ENCODE measurements at places on chromosomes 16 and 17. TPM values are rescaled to one million over a fixed set of nuclear protein-coding genes. Genes with fewer than 3 reads are reported as not detected.

- peak; percentile 79 for DNase-seq
- H3K36me3 ChIP-seq, result no peaks in the 10 kb centered on the region
- no peaks in the 10 kb centered on the region for H3K27me3 ChIP-seq
- H3K4me3 ChIP-seq, result no peak overlapping the region
Measured at GRCh38 chr16:68040506-68041288, 17.6 kb downstream of the DUS2 start.

DNA sequence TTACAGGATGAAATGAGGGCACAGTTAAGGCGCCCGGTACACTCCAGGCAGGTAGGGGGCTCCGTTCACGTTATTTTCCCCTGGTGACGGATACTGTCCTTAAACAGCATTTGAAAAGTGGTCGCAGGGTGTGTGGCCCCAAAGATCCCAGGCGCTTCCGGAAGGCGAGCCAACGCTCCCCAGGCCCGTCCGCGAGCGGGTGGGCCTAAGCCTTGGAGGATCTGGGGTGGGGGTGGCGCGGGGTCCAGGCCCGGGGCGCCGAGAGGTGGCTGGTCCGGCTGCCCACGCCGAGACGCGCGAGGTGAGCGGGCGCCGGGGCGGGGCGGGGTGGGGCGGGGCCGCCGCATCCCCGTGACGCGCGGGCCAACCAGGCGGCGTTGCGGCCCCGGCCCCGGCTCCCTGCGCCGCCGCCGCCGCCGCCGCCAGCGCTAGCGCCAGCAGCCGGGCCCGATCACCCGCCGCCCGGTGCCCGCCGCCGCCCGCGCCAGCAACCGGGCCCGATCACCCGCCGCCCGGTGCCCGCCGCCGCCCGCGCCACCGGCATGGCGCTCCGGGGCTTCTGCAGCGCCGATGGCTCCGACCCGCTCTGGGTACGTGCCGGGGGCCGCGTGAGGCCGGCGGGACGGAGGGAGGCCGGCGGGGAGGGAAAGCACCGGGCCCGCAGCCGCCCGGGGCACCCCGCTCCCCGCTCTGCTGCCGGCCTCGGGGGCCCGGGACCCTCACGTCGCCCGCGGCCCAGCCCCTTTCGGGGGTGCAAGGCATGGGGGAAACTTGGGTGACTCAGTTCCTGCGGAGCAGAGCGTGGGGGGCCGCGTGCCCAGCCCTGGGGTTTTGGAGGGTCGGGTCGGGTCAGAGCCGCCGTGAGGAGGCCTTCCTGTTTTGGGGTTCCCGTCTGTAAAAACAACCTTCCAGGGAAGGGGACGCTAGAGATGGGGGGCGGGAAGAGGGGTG, at the start of gene ABCC1:
Gene ABCC1, plus strand, starts transcription at position 407 of the 951 bp plus-strand sequence. Its CDS starts 136 bp downstream, at position 543.
- peak within 1 kb of the TSS; percentile 83 for H3K27ac ChIP-seq
- H3K4me1 ChIP-seq, result peaks cover 22% of the 10 kb centered on the region
- peak within 1 kb of the TSS; percentile 86 for H3K4me3 ChIP-seq
- no peaks in the 10 kb centered on the region for H3K36me3 ChIP-seq
- peak; percentile 54 for DNase-seq
- no peaks in the 10 kb centered on the region for H3K27me3 ChIP-seq

GRCh38 chr17:29584452-29585079, 4.9 kb downstream of the GIT1 start:
- H3K27ac ChIP-seq, result peak overlapping the region; percentile 63
- DNase-seq, result no peak
- peaks cover 19% of the 10 kb centered on the region for H3K4me1 ChIP-seq
- H3K4me3 ChIP-seq, result no peak overlapping the region

DNA sequence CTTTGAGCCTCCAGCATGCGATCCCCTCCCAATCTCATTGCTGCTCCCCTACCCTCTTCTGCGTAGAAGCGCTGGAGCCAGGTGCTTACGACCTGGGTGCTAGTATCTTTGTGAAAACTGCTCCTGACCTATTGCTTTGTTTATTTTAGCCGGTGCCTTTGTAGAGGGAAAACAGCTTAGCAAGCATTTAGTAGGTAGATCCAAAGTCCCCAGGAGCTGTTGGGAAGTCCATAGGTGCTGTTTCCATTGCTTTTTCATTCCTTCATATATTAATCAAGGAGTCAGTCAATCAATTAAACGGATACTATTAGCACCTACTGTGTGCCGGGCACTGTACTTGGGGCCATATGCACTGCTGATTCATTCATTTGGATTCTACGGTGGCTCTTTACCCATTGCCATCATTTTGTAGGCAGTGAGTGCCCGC, 497.6 kb downstream of the WWOX start:
- no peaks in the 10 kb centered on the region for H3K36me3 ChIP-seq
- H3K4me3 ChIP-seq, result no peak overlapping the region
- peaks cover 3% of the 10 kb centered on the region for H3K4me1 ChIP-seq

DNA sequence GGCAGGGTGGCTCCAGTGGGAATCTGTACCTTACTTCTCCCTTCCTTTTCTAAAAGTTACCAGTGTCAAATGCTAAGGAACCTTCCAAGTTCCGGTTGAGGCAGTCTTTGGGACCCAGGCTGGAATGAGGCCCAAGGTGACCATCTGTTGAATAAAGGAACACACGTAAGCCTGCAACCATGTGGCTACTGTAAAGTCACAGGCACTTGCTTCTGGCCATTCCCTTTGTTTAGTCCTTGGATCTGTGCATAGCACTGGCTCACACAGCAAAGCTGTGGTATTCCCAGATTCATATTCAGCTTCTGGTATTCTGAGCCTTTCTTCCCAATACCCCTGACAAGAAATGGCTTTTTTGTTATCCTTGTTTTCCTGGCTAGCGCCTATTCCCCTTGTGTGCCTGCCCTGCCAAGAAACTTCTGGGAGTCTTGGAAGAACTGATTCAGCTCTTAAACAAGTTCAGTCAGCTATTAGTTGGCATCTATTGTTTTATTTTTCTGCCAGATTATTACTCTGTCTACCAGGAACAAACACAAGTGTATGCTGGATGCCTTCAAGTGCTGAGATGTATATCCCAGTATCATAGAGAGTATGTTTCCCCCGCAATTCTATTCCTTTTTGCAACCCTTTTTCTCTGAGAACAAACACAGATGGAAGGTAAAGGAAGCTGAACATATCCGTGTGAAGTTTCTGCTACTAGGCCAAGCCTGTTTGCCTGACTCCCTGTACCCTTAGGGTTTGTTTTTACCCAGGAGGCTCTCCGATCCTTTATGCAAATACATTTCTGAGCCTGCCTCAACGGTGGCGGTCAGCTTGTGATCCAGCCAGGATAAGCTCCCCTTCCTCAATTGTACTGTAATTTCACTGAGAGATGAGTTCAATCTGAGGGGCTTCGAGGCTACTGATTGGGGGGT, 13.2 kb downstream of the TMEM238L start:
- H3K36me3 ChIP-seq, result no peaks in the 10 kb centered on the region
- no peak overlapping the region for H3K27ac ChIP-seq
- no peak overlapping the region for H3K4me3 ChIP-seq

GRCh38 chr17:76681222-76682137, 29.3 kb downstream of the MXRA7 start:
- peaks cover 21% of the 10 kb centered on the region for H3K36me3 ChIP-seq
- DNase-seq, result peak; percentile 81
- H3K27ac ChIP-seq, result no peak overlapping the region
- H3K27me3 ChIP-seq, result no peaks in the 10 kb centered on the region

DNA sequence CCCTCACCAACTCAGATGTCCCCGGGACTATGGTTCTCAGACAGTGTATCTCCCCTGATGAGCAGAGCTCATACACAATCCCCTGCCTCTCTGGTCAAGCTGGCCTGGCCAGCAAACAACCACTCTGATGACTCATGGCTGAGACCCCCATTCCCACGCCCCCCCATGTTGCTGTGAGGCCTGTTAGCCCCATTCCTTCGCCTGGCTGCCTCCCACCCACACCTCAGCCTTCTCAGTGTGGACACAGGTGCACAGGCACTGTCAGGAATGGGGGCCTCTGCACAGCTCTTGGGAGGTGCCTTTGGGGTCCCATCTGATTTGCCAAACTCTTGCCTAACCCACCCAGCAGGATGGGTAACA, 80.2 kb downstream of the CNGB1 start:
- peak overlapping the region; percentile 64 for H3K27ac ChIP-seq
- DNase-seq, result no peak
- H3K36me3 ChIP-seq, result no peaks in the 10 kb centered on the region
- H3K27me3 ChIP-seq, result no peaks in the 10 kb centered on the region

Gene CCL18
- total RNA-seq, result 2.5 TPM

Gene C16orf54
- total RNA-seq, result 0.33 TPM

Gene TK1
- 2.3 TPM for total RNA-seq

DNA sequence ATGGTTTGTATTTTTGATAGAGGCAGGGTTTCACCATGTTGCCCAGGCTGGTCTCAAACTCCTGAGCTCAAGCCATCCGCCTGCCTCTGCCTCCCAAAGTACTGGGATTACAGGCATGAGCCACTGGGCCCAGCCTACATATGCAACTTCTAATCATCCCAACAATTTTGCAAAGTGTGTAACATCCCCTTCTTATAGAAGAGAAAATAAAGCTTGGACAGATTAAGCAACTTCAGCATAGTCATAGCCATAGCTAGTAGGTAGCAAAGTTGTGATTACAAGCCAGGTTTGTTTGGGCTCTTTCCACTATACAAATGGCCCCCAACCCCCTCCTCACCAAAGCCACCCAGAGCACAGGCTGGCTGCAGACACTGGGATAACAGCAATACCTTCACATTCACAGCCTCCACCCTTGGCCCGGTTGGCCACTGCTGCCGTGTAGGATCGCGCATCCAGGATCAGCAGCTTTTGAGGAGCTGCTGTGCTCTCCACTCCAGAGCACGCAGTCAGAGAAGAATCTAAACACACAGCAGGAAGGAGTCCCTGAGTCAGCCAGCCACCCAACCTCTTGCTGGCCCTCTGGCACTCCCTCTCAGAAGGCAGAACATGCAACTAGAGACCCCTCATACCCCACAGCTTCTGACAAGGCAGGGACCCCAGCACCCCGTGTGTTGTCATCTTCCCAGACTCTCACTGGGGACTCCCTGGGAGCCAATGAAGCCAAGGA, 7.9 kb downstream of the MTMR4 start:
- H3K27ac ChIP-seq, result no peak overlapping the region
- no peaks in the 10 kb centered on the region for H3K4me1 ChIP-seq
- H3K36me3 ChIP-seq, result peaks cover 88% of the 10 kb centered on the region
- no peak overlapping the region for H3K4me3 ChIP-seq

GRCh38 chr17:71380535-71380934, 740.3 kb upstream of the SOX9 start:
- no peak for DNase-seq
- no peaks in the 10 kb centered on the region for H3K27me3 ChIP-seq
- no peaks in the 10 kb centered on the region for H3K36me3 ChIP-seq
- H3K27ac ChIP-seq, result no peak overlapping the region

GRCh38 chr17:66275651-66276050, 26.8 kb upstream of the PRKCA start:
- no peak for DNase-seq
- H3K4me3 ChIP-seq, result no peak overlapping the region
- no peaks in the 10 kb centered on the region for H3K4me1 ChIP-seq
- no peak overlapping the region for H3K27ac ChIP-seq
- no peaks in the 10 kb centered on the region for H3K27me3 ChIP-seq
- no peaks in the 10 kb centered on the region for H3K36me3 ChIP-seq

GRCh38 chr17:73196500-73196899, 3.6 kb downstream of the COG1 start:
- DNase-seq, result peak; percentile 77
- H3K4me3 ChIP-seq, result no peak overlapping the region
- peaks cover 10% of the 10 kb centered on the region for H3K4me1 ChIP-seq

DNA sequence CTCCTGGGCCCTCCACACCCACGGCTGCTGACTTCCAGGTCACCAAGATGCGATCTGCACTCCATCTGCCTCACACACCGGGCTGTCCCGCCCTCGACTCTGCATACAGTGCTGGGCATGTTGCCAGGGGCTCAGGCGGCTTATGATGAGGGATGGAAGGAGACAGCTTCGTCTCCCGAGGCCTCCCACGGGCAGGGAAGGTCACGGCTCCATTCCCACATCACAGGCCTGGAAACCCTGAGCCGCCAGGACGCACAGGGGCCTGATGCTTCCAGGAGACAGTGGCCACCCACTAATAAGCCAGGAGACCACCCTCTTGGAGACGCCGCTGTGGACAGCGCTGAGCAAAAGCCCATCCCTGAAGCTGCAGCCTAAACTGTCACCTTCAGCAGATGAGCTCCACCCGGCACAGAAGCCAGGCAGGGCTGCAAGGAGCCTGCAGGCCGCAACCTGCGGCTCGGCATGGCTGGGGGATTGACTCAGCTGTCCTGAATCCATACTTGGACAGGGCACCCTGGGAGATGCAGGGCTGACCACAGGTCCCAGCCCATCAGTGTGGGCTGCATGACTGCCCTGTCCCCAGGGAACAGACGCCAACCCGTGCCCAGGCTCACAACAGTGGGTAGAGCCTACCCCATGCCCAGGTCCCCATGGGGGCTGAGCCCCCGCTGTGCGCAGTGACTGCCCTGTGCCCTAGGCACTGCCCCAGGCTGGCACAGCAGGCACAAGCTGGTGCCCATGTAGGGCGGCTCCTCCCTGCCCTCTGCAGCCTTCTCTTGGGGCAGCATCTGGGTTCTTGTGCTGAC, 34.4 kb downstream of the SLC7A5 start:
- H3K27me3 ChIP-seq, result no peaks in the 10 kb centered on the region
- no peak overlapping the region for H3K27ac ChIP-seq
- no peak overlapping the region for H3K4me3 ChIP-seq
- no peaks in the 10 kb centered on the region for H3K36me3 ChIP-seq

Gene C16orf46
- 11.3 TPM for total RNA-seq

Gene BIRC5
- 0.11 TPM for total RNA-seq

GRCh38 chr16:31200821-31201568, 1.6 kb downstream of the PYCARD start:
- H3K27me3 ChIP-seq, result no peaks in the 10 kb centered on the region
- peaks cover 8% of the 10 kb centered on the region for H3K36me3 ChIP-seq
- no peak overlapping the region for H3K4me3 ChIP-seq
- DNase-seq, result no peak
- no peak overlapping the region for H3K27ac ChIP-seq

DNA sequence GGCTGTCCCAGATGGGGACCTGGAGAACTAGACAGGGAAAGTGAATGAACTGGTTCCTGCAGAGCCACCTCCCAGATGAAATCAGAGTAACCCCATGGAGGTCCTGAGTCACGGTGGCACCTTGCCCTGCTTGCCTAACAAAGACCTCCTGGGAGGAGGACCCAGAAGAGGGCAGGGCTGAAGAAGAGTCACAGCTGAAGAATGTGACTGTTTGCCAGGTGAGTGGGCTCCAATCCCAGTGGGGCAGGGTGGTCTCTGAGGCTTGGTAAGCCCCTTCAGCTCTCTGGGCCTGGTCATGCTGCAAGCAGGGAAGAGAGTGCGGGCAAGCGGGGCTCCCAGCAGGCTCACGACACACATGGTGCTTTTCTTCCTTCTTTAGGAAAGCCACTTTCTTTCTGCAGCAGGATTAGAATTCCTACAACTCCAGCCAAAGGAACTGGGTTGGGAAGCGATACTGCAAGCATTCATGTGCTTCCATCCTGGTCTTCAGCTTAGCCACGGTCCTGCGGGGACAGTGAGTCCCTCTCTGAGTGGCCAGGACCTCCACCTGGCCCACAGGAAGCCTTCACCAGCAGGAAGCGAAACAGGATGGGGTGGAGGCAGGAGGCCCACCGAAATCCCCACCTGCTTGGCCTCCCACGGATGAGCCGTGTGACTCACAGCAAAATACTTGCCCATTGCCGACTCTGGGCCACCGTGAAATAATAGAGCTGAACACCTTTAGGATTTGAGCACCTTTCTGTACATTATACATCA, 4.3 kb downstream of the C16orf74 start:
- H3K27me3 ChIP-seq, result no peaks in the 10 kb centered on the region

- no peak for DNase-seq
- no peaks in the 10 kb centered on the region for H3K27me3 ChIP-seq
- no peaks in the 10 kb centered on the region for H3K4me1 ChIP-seq
- H3K27ac ChIP-seq, result no peak overlapping the region
Measured at GRCh38 chr16:11152677-11153331, 103.2 kb downstream of the SOCS1 start.

GRCh38 chr16:56306690-56307533, 115.6 kb downstream of the GNAO1 start:
- no peaks in the 10 kb centered on the region for H3K4me1 ChIP-seq
- no peak for DNase-seq
- H3K4me3 ChIP-seq, result no peak overlapping the region
- H3K27me3 ChIP-seq, result no peaks in the 10 kb centered on the region
- no peak overlapping the region for H3K27ac ChIP-seq

Gene PRAC2
- not detected for total RNA-seq
